ENCODE measurements at places on chromosomes 2 and 18.

DNA sequence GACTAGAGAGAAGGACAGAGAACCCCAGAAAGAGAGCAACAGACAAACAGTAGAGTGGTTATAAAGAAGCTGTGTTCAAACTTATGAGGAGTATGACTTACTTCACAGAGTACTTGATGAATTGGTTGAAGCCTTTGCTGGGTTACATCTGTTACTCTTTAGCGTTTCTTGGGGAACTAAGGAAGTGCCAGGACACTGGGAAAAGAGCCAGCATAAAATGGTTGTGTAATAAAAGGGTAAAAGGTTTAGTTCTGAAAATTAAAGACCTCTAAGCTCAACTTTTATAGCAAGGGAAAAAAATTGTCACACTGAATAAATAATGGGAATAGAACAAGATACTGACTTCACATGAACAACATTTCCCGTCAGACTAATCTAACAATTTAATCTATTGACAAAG is 17.0 kb upstream of the STAT4 start:
- H3K4me1 ChIP-seq: peaks cover 2% of the 10 kb centered on the region
- H3K27me3 ChIP-seq: no peaks in the 10 kb centered on the region
- H3K4me3 ChIP-seq: no peak overlapping the region

DNA sequence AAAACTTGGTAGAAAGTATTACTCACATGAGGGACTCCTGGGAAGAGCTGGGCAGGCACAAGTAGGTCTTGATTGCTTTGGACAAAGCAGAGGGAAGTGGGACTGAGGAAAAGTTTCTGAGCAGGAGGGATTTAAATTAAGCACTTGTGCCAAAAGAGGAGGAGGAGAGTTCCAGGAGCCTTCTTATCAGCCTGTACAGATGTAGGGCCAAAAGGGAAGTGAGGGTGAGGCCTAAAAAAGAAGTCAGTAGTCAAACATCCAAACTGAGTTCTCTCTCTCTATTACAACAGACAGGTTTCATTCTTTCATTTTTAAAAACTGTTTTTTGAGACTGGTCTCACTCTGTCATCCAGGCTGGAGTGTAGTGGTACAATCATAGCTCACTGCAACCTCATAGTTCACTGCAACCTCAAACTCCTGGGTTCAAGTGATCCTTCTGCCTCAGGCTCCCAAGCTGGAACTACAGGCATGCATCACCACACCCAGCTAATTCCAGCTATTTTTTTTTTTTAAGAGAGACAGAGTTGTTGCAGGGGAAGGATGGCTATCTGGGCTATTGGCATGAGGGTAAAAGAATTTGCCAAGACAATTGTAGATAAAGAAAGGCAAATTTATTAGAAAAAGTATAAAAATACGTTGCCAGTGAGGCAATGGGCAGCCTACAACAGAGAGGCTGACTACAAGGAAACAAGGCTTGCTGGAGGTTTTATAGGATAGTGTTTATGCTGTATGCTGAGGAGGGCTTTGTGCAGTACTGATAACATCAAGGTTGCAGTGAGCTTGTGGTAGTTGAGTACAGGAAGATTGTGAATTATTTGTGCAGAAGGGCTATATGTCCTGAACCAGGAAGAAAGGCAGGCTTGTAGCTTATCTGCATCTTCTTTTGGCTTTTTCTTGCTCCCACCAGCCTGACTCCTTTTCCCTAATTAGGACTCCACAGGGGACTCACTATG is 29.0 kb downstream of the CFAP210 start:
- H3K27ac ChIP-seq: no peak overlapping the region
- no peaks in the 10 kb centered on the region for H3K27me3 ChIP-seq
- no peaks in the 10 kb centered on the region for H3K36me3 ChIP-seq
- H3K4me1 ChIP-seq: no peaks in the 10 kb centered on the region
- no peak overlapping the region for H3K4me3 ChIP-seq

GRCh38 chr2:44817673-44818335 is 123.7 kb upstream of the SIX3 start:
- DNase-seq: no peak
- H3K27me3 ChIP-seq: peaks cover 52% of the 10 kb centered on the region
- H3K36me3 ChIP-seq: no peaks in the 10 kb centered on the region
- H3K4me1 ChIP-seq: peaks cover 13% of the 10 kb centered on the region

DNA sequence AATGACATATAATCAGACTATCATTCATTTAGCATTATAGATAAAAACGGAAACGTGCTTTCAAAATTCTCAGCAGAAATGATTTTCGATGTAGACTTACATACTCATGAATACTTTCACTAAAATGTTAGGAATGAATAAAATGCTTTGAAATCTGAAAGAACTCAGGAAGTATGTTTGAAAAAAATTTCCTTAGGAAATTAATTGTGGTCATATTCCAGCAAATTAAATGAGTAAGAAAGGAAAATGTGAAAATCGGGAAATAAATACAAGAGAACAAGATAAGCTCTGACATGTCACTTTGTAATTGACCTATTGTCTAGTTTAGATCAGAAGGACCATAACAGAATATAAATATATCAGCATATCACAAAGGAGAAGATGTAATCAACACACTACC is 981.0 kb upstream of the CDH2 start:
- peaks cover 12% of the 10 kb centered on the region for H3K4me1 ChIP-seq
- no peak overlapping the region for H3K4me3 ChIP-seq
- no peak for DNase-seq
- H3K27ac ChIP-seq: no peak overlapping the region
- no peaks in the 10 kb centered on the region for H3K36me3 ChIP-seq

DNA sequence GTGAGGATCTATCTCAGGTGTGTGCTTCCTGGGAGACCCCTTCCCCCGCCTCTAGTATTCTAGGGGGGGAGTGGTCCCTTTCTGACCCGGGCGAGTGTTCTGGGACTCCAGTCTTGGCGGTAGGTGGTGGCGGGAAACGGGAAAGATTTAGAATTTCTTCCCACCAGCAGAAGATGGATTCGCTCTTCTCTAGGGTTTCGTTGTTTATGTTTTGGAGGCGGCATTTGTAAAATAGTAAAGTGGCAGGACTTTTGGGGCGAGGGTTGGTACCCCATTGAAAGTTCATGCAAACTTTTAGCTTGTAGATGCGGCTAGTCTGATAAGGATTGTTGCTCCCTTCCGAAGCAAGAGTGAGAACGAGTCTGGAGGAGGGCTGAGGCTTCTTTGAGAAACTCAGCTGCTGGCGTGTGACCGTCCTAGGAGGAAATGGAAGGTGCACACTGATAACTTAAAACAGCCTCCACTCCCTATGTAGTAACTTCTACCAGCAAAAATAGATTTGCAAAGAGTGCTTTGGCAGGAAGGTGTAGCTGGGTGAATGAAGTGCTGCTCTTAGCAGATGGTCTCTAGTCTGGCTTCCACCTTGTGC is 412 bp downstream of the GPD2 start:
- H3K36me3 ChIP-seq: no peaks in the 10 kb centered on the region
- peak overlapping the region; percentile 46 for H3K4me3 ChIP-seq
- peak; percentile 6 for DNase-seq
- peaks cover 9% of the 10 kb centered on the region for H3K4me1 ChIP-seq

- peaks cover 92% of the 10 kb centered on the region for H3K27me3 ChIP-seq
- H3K36me3 ChIP-seq: no peaks in the 10 kb centered on the region
- H3K4me3 ChIP-seq: no peak overlapping the region
- DNase-seq: peak; percentile 20
- H3K4me1 ChIP-seq: peaks cover 49% of the 10 kb centered on the region
- H3K27ac ChIP-seq: peak overlapping the region; percentile 92
Measured at GRCh38 chr18:74454279-74454751, 2.8 kb downstream of the DIPK1C start.

GRCh38 chr18:80176334-80177073 is 67.4 kb downstream of the ADNP2 start:
- H3K27ac ChIP-seq: no peak overlapping the region
- no peaks in the 10 kb centered on the region for H3K27me3 ChIP-seq
- no peak overlapping the region for H3K4me3 ChIP-seq
- no peaks in the 10 kb centered on the region for H3K4me1 ChIP-seq
- peaks cover 11% of the 10 kb centered on the region for H3K36me3 ChIP-seq
- no peak for DNase-seq

GRCh38 chr2:79729532-79729931 is 216.7 kb downstream of the CTNNA2 start:
- no peaks in the 10 kb centered on the region for H3K27me3 ChIP-seq
- H3K27ac ChIP-seq: peak overlapping the region; percentile 69
- no peak overlapping the region for H3K4me3 ChIP-seq
- DNase-seq: peak; percentile 37
- H3K36me3 ChIP-seq: no peaks in the 10 kb centered on the region
- peaks cover 3% of the 10 kb centered on the region for H3K4me1 ChIP-seq

DNA sequence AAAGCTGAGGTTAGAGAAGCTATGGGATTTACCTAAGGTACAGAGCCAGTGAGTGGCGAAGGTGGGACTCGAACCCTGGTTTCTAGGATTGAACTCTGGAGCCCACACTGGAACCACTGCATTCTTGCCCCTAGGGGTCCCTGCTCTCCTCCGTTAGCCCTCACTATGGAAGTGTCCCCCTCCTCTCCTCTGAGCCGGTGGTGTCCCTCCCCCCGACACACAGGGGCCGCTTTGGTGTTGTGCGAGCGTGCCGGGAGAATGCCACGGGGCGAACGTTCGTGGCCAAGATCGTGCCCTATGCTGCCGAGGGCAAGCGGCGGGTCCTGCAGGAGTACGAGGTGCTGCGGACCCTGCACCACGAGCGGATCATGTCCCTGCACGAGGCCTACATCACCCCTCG is 8.5 kb upstream of the GMPPA start:
- H3K27me3 ChIP-seq: peaks cover 88% of the 10 kb centered on the region
- no peaks in the 10 kb centered on the region for H3K36me3 ChIP-seq
- peaks cover 4% of the 10 kb centered on the region for H3K4me1 ChIP-seq
- no peak overlapping the region for H3K4me3 ChIP-seq
- no peak for DNase-seq
- H3K27ac ChIP-seq: no peak overlapping the region

- no peaks in the 10 kb centered on the region for H3K27me3 ChIP-seq
- peaks cover 3% of the 10 kb centered on the region for H3K4me1 ChIP-seq
- peaks cover 5% of the 10 kb centered on the region for H3K36me3 ChIP-seq
- no peak overlapping the region for H3K27ac ChIP-seq
Measured at GRCh38 chr2:73939419-73939818, 12.7 kb downstream of the DGUOK start.

DNA sequence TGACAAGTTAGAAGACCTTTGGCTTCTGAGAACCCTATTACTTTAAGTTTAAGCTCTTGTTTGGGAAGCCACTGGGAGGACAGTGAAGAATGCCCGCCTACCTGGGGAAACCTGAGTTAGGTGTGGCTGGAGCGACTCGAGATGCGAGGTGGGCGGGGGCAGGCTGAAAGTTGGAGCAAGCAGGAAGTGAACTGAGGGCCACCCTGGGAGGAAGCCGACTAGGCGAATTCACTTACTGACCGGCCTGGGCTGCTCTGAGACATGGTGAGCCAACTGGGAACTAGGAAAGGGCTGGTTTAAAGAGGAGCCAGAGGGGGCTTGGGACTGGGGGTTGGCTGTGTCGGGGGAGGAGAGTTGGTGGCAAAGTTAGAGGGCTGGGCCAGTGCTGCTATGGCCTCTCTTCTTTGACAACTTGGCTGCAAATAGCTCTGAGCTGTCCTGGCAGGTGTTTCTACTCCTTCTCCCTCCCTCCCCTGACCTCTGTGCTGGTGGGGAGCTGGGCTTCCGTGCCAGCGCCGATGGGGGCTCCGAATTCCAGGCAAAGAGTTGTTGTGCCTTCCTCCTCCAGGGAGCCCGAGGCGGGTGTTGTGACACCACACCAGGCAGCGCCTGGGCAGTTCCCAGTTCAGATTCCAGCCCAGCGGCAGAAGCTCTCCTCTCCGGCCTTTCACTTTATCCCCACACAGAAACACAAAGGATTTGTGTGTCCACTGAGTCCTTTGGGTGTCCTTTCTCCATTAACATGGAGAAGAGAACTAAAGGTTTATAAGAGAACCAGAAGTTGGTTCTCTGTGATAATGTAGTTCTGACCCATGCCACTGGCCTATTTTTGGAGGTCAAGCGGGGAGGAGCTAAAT is at the start of gene VAMP8:
Gene VAMP8 (plus strand): TSS at position 201 of the 857 bp plus-strand sequence. CDS start 61 bp downstream, at position 262.
- H3K36me3 ChIP-seq: no peaks in the 10 kb centered on the region
- DNase-seq: no peak
- H3K27ac ChIP-seq: no peak within 1 kb of the TSS

- H3K27ac ChIP-seq: no peak overlapping the region
- H3K27me3 ChIP-seq: no peaks in the 10 kb centered on the region
- DNase-seq: no peak
- H3K4me3 ChIP-seq: no peak overlapping the region
- H3K4me1 ChIP-seq: peaks cover 6% of the 10 kb centered on the region
- H3K36me3 ChIP-seq: no peaks in the 10 kb centered on the region
Measured at GRCh38 chr2:64686283-64686956, 32.7 kb upstream of the SERTAD2 start.

- no peaks in the 10 kb centered on the region for H3K36me3 ChIP-seq
- H3K4me1 ChIP-seq: no peaks in the 10 kb centered on the region
- no peak for DNase-seq
- H3K27me3 ChIP-seq: no peaks in the 10 kb centered on the region
Measured at GRCh38 chr2:220219371-220219770, 591.9 kb downstream of the SLC4A3 start.

GRCh38 chr2:167420211-167420610 is 531.9 kb downstream of the XIRP2 start:
- H3K4me3 ChIP-seq: no peak overlapping the region
- H3K36me3 ChIP-seq: no peaks in the 10 kb centered on the region
- no peak overlapping the region for H3K27ac ChIP-seq
- no peak for DNase-seq

GRCh38 chr2:151792589-151792988 is 35.6 kb downstream of the ARL5A start:
- no peaks in the 10 kb centered on the region for H3K27me3 ChIP-seq
- H3K27ac ChIP-seq: no peak overlapping the region
- no peak for DNase-seq
- peaks cover 36% of the 10 kb centered on the region for H3K36me3 ChIP-seq
- H3K4me3 ChIP-seq: no peak overlapping the region
- no peaks in the 10 kb centered on the region for H3K4me1 ChIP-seq

GRCh38 chr2:217086718-217087117 is 226.9 kb upstream of the TNP1 start:
- H3K27me3 ChIP-seq: no peaks in the 10 kb centered on the region
- H3K4me3 ChIP-seq: no peak overlapping the region
- H3K36me3 ChIP-seq: no peaks in the 10 kb centered on the region
- DNase-seq: no peak
- no peak overlapping the region for H3K27ac ChIP-seq
